ENCODE measurements at places on chromosomes 5 and 9.

DNA sequence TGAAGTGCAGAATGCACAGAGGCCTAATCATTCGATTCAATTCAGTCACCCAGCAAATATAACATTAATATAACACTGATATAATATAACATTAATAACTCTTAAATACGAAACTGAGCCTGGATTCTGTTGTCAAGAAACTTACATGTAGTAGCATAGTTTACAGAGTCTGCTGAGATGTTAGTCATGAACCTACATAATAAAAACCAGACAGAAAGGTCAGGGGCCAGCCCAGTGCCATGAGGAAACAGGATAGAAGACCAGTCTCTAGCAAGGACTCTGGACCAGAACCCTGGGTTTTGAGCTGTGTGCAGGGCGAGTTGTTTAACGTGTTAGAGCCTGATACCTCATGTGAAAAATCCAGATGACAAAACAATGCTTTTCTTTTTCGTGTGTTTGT is 234.7 kb downstream of the NR2F1-AS1 start:
- no peak for DNase-seq

DNA sequence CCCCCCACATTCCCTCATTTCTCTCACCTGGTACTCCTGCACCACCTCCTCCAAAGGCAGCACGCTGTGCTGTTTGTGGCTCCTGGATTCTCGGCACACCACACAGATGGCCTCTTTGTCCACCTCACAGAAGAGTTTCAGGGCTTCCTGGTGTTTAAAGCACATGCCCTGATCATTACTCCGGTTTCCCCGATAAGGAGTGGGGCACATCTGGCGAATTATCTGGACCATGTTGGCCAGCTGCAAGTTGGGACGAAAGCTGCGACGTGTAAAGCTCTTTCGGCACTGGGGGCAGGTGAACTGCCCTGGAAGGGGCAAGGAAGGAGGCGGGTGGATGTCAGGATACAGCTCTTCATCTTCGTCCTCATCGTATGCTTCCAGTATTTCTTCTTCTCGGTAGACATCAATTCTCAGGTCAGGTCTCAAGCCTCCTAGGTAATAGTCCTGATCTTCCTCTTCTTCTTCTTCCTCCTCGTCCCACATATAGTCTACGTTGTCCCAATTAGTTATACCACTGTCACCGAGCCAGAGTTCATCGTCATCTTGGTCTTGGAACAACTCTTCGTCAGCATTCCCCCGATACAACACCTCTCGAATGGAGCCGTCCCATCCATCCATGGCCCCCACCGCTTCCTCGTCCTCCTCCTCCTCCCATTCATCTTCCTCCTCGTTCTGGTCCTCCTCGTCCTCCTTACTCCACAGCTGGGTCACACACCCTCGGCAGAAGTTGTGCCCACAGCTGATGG is 796 bp downstream of the TRIM52 start:
- no peak for DNase-seq

DNA sequence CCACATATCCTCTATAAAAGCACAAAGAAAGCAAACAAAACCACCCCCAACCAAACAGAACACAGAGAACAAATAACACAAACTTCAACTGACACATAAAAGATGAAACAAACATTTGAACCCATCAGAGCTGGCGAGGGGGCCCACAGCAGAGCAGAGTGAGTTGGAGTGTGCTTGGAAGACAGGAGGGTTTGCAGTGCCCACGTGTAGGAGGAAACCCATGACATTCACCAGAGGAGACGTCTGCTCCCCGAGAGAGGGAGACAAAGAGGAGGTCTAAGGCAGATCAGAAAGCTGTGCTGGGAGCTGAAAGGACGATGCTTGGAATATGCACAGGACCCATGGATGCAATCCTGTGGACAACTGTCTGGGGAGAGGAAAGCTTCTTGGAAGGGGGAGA is 27.0 kb downstream of the MRPL36 start:
- no peak for DNase-seq

DNA sequence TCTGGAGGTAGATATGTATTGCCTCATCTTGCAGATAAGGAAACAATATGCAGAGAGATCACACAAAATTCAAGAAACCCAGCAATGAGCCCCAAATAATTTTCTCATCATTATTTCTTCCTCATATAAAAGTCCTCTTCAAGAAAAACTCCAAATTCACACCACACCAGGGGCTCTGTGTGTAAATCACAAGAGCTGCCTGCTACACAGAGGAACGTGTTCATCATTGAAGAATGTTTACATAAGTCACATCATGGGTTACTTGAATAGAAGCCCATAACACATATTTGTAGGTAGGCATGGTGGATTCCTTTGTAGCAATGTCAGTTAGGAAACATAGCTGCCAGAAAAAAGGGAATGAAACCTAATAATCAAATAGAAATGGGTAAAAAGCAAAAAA is 308.1 kb upstream of the TLE4 start:
- no peak for DNase-seq

- no peak for DNase-seq
These were observed 60.0 kb downstream of the RALGPS1 start for GRCh38 chr9:126974594-126974993.

DNA sequence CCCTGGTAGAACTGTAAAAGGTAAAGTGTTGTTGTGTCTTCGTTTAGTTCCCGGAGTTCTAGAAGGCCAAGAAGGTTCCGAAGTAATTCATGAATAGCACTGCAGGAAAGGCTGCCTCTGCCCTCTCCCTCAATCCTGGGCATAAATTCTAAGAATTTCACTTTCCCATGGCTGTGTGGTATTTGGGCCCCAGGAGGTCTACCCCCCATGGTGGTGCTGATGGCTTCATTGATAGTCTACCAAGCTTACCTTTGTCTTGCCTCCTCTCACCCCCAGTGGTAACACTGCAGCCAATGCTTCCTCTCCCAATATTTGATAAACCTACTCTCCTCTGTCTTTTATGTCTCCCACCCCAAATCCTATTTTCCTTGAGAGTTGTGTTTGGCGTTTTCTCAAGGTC is 39.5 kb downstream of the ADAMTS16 start:
- DNase-seq = no peak

GRCh38 chr5:171437286-171437821 is 17.9 kb downstream of the FGF18 start:
- no peak for DNase-seq

- DNase-seq = no peak
These were observed 49.2 kb upstream of the NEK6 start for GRCh38 chr9:124208571-124208970.

- DNase-seq = no peak
These were observed 19.4 kb downstream of the CXCL14 start for GRCh38 chr5:135559354-135559753.

DNA sequence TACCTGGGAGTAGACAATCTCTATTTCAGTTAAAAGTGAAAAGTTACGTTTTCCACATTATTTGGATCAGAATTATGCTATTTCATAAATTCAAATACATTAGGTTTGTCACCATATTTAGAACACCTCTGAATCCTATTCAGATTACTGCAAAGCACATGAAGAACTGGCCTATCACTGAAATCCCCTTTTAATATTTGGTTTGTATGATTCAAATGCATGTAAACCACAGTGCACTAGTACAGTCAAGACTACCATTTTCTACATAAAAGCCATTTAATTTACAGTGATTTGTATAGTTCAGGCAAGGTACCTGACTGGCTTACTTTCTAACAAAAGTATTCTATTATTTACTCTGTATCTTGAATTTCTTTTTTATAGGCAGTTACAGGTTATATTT is 212.5 kb downstream of the MEF2C start:
- DNase-seq = no peak
